Cortex of kidney (tissue), 1 donor: ENCODE measurements at places on chromosomes 7 and 10.

GRCh38 chr10:17504547-17505245, 50.3 kb upstream of the ST8SIA6 start:
- no peak for DNase-seq

- DNase-seq, result no peak
Observed at GRCh38 chr10:69353977-69354635, 62.6 kb downstream of the TACR2 start.

DNA sequence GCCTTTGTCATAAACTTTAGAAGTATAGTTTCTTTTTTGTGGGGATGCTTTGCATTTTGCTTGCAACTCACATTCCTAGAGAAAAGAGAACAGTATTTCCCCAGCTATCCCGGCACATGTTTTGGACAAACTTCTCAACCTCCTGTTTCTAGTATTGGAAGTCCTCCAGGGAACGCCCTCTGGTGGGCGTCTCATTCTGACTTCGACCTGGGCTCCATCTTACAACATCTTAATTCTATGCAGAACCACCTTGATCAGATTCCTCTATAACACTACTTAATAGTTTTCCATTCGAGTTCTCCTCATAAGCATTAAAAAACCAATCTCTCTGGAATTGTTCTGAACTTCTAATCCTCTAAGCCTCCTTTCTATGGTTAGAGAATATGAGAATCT, 139.5 kb upstream of the FZD8 start:
- no peak for DNase-seq

GRCh38 chr7:91066627-91067026, 197.6 kb upstream of the FZD1 start:
- DNase-seq, result no peak

DNA sequence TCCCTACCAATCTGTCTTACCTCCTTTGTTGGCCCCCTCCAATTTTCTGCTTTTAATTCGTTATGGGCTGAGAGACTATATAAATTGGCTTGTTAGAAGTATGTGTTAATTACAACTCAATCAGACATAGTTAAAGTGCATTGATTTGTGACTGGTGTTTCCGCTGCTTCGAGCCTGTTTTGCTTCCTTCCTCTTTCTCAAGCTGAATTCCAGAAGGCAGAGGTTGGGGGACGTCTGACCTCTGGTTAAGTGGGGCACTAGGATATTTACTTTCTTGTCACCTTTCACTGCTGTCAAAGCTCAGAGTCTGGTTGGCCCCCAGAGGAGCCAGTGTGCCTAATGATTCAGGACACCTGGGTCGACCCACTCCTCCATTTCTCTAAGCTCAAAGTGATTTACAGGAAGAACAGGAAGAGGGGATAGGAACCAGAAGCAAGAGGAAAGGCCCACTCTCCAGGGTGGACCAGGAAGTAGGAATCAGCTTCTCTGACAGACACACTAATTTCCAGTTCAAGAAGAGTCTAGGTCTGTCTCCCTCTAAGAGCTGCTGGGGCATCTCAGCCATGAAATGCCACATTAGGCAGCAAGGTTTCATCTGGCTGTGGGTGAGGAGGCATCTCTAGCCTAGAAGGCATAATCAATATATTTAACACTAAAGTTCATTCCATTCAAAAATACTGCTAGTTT, 397.2 kb upstream of the NPVF start:
- no peak for DNase-seq

DNA sequence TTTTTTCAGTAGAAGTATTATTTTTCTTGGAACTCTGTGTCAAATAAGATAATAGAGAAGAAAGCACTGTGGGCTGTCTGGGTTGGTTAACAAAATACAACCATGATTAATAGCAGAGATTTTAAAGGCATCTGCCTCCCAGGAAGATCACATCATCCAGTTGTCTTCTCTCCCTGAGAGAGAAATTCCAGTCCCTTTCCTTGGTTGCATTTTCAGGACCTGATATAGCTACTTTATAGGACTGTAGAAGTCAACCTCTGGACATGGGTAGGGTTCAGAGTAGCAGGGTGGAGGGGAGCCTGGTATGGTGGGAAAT, 309.9 kb upstream of the IGFBP3 start:
- no peak for DNase-seq

DNA sequence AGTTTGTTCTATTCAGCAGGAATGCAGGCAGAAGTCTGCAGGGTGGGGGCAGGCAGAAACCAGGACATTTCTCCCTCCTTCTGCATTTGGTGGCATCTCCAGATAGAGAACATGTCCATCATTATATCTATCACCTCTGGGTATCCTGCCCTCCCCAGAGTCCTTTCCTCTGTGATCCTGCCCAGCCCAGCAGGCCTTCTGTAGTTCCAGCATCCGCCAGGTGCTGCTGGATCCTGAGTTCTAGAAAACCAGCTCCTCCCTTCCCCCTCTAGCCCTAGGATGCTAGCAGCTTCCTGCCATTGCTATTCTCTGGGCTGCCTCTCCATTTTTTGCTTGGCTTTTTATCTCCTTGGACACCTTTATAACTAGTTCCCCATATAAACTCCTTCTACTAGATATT, 180.3 kb downstream of the KCNMA1 start:
- DNase-seq, result no peak

DNA sequence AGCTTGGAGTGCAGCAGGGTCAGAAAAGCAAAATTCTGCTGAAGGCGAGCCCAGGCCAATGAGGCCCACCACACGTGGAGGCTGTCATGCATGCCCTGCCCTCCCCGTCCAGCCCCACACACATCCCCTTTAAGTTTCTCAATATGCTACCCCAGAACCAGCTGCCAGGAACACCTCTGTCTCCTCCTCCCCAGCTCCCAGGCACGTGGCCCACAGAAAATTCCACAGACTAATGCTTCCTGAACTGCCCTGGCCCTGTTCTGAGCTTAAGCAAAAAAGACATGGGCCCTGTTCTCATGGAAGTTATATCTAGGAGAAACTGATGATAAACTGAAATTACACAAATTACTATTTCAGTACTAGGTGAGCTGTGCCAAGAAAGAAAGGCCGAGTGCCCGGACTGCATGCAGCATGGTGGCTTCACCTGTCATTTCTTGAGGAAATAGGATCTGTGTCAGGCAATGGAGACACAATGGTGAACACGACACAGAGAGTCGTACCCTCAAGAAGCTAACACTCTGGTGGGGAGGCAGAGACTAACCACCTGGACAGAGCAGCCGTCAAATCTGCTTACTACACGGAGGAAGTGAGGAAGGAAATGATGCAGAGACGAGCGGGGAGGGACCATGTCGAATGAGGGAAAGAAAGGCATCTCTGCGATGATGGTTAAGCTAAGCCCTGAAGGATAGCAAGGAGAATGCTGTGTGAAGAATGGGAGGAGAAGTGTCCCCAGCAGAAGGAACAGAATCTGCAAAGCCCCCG, 44.5 kb downstream of the PODXL start:
- DNase-seq, result no peak

GRCh38 chr10:96334616-96335526, 23.9 kb downstream of the OPALIN start:
- no peak for DNase-seq

DNA sequence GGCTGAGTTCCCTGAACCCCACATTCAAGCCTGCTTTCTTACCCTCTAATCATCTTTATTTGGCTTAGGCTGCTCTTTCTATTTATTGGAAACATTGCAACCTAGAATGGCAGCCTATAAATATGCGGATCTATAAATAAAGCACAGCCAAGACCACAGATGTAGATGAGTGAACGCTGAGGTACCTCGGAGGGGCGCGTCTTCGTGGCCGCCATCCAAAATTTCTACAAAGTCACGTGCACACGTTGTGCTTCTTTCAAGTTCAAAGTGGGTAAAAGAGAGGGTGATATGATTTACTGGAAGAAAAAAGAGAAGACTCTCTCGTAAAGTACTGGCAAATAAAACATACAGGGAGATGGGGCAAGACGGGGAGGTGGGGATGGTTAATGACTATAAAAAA, 132.6 kb upstream of the RSU1 start:
- no peak for DNase-seq

GRCh38 chr10:33734393-33735155, 400.1 kb upstream of the NRP1 start:
- DNase-seq, result no peak

DNA sequence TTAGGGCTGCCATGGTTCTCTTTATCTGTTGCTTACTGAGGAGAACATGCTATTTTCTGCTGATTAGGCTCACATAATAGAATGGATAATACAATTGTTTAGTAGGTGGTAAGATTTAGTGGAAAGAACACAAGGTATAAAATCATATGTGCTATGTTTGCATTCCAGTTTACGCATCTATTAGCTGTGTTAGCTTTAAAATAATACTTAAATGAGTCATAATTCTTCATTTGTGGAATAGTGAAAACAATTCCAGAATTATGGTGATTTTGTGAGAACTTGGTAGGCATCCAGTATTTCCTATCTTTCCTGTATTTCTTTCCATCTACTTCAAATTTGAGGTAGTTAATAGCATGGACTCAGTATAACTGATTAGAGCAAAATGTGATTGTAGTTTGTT, 1585.5 kb upstream of the LRRTM3 start:
- no peak for DNase-seq

DNA sequence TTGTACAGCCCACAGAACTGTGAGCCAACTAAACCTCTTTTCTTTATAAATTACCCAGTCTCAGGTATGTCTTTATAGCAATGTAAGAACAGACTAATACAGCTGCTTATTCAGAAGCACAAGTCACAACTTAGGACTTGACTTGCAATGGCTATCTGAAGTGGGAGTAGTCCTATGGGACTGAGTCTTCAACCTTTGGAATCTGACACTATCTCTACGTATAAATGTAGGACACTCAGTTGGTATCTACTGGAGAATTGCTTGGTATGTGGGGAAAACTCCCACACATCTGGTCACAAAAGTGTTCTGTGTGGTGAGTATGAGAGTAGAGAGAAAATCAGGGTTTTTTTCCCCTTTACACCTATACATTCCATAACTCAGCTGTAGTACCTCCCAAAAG, 12.3 kb upstream of the PANK1 start:
- DNase-seq, result no peak

GRCh38 chr7:28711114-28711513, 247.0 kb downstream of the TRIL start:
- no peak for DNase-seq

- no peak for DNase-seq
Observed at GRCh38 chr10:11601670-11602069, 9.8 kb downstream of the USP6NL start.

DNA sequence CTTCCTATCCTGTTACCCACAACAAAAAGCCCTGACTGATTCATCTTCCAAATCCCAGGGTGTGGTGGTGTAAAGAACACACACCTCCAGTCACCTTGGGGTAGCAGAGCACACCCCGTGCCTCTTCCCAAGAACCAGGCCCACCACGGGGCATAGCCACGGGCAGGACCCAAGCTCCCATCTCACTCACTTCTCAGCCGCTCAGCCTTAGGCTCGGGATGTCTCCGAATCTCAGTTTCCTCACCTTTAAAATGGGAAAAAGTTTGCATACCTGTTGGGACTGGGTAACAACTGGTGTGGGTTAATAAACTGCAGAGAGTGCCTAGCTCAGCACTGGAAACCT, 139.0 kb downstream of the FGFR2 start:
- no peak for DNase-seq

- no peak for DNase-seq
Observed at GRCh38 chr10:67990093-67990492, 85.0 kb downstream of the HERC4 start.

GRCh38 chr10:118914629-118915028, 114.9 kb upstream of the NANOS1 start:
- DNase-seq, result no peak

DNA sequence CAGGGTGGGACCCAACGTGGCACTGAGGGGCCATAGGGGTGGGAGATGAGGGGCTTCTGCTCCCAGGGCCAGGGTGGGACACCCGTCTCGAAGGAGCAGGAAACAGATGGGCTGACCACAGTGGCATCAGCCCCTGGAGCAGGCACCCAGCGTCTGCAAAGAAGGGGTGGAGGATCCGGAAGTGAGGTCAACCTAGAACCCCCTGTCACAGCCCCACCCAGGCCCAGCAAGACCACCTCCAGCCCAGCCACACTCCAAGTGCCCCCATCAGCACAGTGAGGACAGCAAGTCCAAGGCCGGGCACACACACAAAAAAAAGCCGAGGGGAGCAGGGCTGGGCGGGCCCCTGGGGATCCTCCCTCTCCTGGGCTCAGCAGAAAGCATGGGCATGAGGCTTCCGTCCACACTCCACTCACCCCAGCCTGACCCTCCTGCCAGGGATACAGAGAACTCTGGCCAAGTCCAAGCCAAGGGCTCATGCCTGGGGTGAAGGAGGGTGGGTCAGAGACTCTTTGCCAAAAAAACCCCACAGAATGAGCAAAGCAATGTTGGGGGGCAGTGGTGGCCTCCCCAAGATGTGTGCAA, 111.0 kb downstream of the FOXL3 start:
- no peak for DNase-seq

DNA sequence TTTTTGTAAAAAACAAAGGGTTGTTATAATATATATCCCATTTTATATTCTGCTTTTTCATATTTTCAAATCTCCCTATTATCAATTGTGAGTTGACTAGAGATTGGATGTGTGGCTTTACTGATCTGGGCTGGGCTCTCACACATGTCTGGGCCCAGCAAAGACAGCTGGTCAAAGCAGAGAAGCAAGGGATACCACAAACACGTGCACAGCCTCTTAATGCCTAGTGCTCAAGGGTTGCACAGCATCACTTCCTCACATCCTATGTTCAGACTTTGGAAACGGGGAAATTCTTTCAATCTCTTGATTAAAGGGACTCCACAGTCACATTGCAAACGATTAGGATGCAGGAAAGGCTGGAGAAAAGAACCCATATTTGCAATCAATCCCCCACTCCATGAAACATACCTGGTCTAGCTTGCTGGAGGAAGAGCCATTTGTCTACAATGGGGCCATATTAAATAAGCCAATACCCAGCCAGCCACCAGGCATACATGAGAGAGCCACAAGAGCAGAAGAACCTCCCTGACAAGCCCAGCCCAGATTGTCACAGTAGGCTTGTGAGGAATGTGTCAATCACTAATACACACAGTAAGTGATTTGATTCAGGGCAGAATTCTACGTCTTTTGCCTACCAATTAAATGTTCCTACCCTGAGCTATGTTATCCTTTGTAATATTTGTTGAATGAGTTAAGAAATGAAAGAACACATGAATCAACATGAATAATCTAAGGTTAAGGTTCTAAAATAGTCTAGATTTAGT, 431.2 kb downstream of the TNS3 start:
- no peak for DNase-seq

- no peak for DNase-seq
Observed at GRCh38 chr10:124205432-124205831, 112.0 kb upstream of the CHST15 start.

GRCh38 chr7:2403718-2404648, 572 bp downstream of the CHST12 start:
- no peak for DNase-seq

- DNase-seq, result no peak
Observed at GRCh38 chr7:12423997-12424745, 20.5 kb upstream of the VWDE start.
